ENCODE measurements at places on chromosomes 1 and 21. TPM values are rescaled to one million over a fixed set of nuclear protein-coding genes. Genes with fewer than 3 reads are reported as not detected.

DNA sequence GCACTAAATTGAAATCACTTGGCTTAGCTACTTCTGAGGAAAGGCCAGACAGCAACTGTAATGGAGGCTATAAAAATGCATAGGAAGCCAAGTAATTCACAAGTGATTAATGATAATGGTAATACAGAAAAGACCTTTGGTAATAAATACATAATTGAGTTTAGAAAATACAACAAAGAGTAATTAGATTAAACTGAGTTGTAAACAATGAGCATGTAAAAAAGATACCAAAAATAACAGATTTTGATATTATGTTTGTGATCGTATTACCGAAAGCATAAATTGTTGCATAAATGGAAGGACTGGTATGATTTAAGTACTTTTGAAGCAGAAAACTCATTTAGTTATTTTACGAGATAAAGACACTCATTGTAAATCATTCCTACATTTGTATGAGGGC, 556.7 kb upstream of the TMPRSS15 start:
- DNase-seq: no peak

ST7L gene
- 20.5 TPM for total RNA-seq

DNA sequence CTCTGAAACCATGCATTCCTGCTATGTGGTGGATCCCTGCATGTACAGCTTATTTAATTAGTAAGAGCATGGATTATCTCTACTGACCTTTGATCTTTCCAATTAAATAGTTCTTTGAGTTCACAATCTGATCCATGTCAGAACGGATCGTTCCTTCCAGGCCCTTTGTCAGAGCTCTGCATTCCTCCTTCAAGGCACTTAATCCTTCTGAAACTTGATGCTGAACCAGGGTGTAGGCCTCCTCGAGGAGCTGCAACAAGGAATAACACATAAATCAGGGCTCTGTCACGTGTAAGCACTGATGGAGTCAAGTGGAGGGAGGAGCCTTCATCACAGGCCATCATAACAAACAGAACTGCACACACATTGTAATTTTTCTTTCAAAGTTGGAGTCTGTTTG, 68.4 kb upstream of the EDEM3 start:
- DNase-seq: no peak

- DNase-seq: no peak
These were observed 47.4 kb downstream of the KCNAB2 start for GRCh38 chr1:6093071-6093470.

DNA sequence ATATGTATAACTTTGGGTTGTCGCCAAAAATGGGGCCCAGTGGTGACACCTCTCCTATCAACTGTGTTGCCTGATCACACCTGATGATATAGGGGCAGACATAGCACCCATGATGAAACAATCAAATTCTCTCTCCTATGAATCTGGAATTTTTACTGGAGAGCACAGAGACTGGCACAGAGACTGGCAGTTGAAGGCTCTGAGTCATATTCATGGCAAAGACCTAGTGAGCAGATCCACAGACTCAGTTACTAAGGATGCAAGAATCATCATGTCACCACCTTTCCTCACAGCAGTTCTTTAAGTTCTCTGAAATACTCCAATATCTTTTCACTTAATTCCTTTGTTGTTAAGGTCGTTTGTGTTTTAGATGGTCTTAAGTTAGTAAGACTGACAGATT, 60.0 kb downstream of the APCS start:
- no peak for DNase-seq

GRCh38 chr1:56024155-56024554, 555.2 kb downstream of the PLPP3 start:
- no peak for DNase-seq

LRRC53 gene
- not detected for total RNA-seq

CORT gene
- total RNA-seq: not detected

DNA sequence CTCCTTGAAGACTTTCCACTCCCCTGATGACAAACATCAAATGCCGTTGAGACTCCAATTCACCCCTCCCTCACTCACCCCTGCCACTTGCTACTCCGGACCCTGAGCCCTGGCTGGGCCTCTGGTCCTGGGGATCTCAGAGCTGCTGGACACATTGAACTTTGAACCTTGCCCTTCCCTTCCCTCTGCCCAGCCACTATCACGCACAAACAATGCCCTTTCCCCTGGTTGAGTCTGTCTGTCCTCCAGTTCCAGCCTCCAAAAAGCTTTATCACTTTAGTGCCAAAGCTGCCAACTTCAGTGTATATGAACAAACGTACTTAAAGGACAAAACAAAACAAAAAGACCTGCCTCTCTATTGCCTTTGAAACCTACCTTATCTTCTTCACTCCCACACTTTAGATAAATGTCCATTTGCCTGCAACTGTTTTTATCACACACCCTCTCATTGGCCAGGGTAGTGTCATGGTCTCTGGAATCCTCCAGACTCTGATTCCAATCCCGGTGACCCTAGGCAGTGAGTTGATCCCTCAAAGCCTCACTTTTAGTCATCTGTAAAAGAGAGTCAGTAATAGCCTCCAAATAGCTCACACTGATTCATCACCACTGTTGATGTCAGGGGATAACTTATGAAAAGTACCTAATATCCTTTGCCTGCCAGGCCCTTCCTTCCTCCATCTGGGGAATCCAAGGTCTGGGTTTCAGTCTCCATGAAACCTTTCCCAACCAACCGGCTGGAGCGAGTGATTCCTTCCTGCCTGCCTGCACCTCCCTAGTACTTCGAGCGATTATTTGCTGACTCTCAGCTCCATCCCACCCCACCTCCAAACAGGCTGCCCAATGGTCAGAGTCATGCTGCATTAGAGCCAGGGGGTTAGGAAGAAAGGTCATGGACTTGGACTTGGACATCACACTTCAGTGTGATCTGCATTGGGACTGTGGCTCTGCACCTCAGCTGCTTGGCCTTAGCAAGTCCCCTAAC, 15.9 kb upstream of the SPOCD1 start:
- DNase-seq: no peak

PDZK1IP1 gene
- not detected for total RNA-seq

GRCh38 chr1:206081856-206082255, 28.9 kb downstream of the RHEX start:
- DNase-seq: no peak

- no peak for DNase-seq
These were observed 660.7 kb downstream of the PTPRU start for GRCh38 chr1:29896791-29897714.

- no peak for DNase-seq
These were observed 23.1 kb downstream of the EIF2D start for GRCh38 chr1:206589206-206589605.

GRCh38 chr1:84271441-84272151, 29.9 kb upstream of the SAMD13 start:
- no peak for DNase-seq

F13B gene
- 0.12 TPM for total RNA-seq

- DNase-seq: no peak
These were observed 19.7 kb downstream of the GPSM2 start for GRCh38 chr1:108896146-108897145.

FNDC5 gene
- total RNA-seq: 0.59 TPM

GRCh38 chr1:209619696-209620486, 32.3 kb downstream of the LAMB3 start:
- no peak for DNase-seq

- DNase-seq: no peak
These were observed 67.0 kb downstream of the PLEKHA6 start for GRCh38 chr1:204292740-204293139.

DNA sequence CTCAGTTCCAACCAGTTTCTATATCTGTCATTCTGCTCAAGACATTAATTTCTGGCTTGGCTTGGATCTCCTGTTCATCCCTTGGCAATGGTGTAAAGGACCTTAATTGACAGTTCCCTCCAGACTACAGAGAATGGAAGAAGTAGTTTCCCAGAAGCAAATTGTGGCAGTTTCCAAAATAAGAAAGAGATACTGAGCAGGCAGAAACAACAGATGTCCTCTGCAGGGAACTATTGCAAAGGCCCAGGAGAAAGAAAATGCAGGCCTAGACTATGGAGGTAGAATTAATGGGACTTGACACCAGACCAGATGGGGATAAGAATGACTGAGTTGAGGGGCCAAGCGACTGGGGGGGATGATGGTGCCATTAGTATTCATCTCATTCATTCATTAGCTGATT, 6.1 kb upstream of the AK2 start:
- DNase-seq: no peak

DNA sequence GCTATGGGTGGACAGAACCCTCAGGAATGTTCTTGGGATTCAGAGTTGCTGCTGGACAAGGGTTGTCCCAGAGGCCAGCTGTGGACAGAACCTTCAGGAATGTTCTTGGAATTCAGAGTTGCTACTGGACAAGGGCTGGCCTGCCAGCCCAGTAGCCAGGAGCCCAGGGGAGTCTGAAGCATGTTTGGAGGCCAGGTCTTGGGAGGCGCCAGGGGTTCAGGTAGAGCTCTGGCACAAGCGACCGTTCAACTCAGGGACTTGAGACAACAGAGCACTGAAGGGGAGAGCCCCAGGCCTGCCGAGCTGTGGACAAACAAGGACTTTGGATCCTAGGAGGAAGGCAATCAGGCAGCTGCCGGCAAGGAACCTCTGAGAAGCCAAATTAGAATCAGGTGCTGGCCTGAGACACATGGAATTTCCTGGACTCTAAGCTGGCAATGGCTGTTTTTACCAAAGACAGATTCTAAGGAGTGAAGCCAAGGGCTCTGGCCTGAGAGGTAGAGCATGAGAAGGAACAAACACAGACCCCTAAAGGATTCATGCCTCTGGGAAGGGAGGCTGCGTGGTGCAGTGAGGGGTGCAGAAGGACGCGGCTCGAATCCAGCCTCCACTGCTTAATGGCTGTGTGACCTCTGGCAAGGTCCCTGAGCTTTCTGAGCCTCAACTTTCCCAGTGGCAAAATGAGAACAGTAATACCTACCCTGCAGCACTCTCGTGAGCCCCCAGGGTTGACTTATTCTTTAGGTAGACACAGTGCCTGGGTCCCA, 13.4 kb downstream of the PLA2G5 start:
- DNase-seq: no peak

DNA sequence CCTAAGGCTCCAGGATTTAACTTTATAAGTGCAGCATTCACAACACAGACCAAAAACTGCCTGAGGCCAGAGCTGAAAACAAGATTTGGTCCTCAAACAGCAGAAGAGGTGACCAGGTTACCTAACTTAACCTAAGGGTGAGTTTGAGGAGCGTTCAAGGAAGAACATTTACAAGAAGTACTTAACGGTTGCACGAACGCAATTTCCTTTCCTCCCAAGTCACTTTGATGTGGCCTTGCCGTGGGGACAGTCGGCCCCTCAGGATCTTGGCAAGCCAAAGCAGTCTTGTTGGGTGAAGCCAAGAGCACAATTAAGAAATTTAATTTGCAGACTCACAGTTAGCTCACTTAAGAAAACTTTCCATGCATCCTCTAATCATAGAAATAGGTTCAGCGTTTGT, 202.6 kb upstream of the COA6 start:
- no peak for DNase-seq

DNA sequence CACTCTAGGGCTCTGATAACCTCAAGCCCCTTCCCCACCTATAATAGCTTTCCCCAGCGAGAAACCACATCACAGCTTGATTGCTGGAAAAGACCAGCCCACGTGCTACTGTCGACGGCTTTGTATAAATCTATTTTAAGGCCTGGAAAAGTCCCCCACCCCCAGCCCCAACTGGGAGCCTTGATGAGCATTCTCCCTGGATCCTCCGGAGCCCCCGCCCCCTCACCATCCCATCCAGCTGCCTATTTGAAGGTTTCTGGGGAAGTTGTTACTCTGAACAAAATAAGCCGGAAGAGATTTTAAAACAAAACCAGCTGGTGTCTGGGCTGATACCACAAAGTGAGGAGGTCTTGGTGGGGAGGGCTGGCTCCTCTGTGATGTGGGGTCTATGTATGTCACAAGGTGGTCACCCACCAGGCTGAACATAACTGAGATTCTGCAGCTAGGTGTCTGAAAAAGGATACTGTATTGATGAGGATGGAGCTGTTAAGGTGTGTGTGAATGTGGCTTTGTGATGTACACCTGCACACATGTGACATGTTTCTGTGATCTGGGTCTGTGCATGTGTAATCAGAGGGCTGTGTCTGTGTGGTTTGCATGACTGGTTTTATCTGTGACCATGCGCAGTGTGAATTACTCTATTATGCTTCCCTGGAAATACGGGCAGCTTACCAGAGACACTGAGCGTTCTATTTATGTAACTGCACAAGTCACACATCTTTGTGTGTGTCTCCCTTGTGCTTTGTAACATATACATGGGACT, 25.0 kb downstream of the RIMS3 start:
- DNase-seq: no peak

GRCh38 chr1:116122955-116123757, 12.0 kb downstream of the MAB21L3 start:
- no peak for DNase-seq

- no peak for DNase-seq
These were observed 308.8 kb downstream of the KIF26B start for GRCh38 chr1:245463392-245464165.

- no peak for DNase-seq
These were observed 57.1 kb downstream of the ERG start for GRCh38 chr21:38441153-38441552.

GRCh38 chr1:11485191-11485590, 6.2 kb downstream of the DISP3 start:
- no peak for DNase-seq

GRCh38 chr1:169534653-169535052, 48.9 kb upstream of the SLC19A2 start:
- DNase-seq: no peak

DNA sequence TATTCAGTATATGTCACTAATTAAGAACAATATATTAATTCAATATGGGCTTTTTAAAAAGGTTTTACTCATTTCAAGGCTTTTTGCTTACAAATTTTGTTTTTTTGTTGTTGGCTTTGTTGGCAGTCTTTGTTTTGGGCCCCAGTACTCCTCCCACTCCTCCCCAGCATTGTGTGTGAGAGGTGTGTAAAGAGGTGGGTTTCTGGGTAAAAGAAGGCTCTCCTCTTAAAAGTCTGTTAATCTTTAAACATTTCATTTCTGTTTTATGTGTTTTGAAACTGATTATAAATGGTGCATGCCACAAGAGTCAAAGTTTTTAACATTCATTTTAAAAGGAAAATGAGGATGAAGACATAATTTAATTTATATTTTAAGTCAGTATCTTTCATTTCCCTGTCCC, 79.6 kb downstream of the SASS6 start:
- no peak for DNase-seq

DNA sequence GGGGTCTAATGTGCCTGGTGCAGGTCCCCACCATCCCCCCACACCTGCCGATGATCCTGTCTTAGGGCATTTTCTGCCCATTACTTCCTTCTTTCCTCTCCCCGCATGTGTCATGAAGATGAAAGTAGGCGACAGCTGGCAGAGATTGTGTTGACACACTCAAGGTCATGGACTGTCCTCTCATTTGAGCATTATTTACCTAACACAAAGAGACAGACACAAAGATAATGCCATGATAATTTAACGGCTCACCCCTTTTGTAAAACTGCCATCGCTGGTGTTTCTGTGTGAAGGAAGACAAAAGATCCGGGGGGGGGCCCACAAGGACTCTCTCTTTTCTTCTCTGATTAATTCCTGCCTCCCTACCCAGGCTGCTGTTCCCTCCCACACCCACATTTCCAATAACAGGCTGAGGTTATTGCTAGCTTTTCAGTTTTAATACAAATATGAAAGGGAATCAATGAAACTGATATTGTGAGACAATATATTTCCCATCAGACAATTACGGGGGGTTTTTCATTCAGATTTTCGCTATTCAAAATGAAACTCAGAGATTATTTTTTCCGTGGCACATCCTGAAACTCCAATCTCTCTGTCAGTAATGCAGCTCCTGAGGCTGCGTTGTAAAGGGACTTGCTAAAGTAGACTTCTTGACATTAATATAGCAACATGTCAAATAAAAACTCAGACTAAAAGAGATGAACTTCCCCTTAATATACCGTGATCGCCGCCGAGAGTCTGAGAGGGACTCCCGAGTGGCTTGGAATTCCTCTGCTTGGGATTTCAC, 561.1 kb downstream of the NPHP4 start:
- no peak for DNase-seq

Data from NCI-H460 (cell line).